Choroid plexus epithelial cell (primary cell): ENCODE measurements at places on chromosomes 4 and X.
A peak's percentile ranks its signal among the peaks of the same experiment; 100 is the strongest.

- DNase-seq, result no peak
These were observed 29.9 kb downstream of the DKK2 start for GRCh38 chr4:107006218-107006617.

GRCh38 chr4:150289198-150289597, 211.0 kb downstream of the DCLK2 start:
- no peak for DNase-seq

DNA sequence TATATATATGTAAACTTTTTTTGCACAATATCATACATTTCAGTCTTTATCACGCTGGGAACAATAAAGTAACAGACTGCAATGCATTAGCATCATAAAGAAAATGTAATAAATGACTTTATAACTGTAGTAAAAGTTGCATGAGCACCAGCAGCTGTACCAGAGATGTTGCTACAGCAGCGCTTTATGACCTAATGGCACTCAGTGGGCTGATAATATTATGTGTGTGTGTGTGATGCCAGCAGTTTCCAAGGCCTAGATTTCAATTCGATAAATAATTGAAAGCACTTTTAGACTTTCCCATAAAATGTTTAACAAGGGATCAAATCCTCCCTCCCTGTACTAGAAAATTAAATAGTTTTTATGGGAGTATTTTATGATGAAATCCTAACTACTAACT, 367.6 kb upstream of the AGA start:
- DNase-seq, result no peak

- DNase-seq, result no peak
These were observed 184.9 kb upstream of the WDFY3 start for GRCh38 chr4:85151371-85151770.

- DNase-seq, result peak; percentile 95
These were observed 5.4 kb downstream of the HTRA3 start for GRCh38 chr4:8274765-8275547.

GRCh38 chr4:158941895-158942294, 161.0 kb upstream of the RAPGEF2 start:
- DNase-seq, result no peak

GRCh38 chrX:48541140-48541814, 1.8 kb downstream of the TBC1D25 start:
- DNase-seq, result no peak

DNA sequence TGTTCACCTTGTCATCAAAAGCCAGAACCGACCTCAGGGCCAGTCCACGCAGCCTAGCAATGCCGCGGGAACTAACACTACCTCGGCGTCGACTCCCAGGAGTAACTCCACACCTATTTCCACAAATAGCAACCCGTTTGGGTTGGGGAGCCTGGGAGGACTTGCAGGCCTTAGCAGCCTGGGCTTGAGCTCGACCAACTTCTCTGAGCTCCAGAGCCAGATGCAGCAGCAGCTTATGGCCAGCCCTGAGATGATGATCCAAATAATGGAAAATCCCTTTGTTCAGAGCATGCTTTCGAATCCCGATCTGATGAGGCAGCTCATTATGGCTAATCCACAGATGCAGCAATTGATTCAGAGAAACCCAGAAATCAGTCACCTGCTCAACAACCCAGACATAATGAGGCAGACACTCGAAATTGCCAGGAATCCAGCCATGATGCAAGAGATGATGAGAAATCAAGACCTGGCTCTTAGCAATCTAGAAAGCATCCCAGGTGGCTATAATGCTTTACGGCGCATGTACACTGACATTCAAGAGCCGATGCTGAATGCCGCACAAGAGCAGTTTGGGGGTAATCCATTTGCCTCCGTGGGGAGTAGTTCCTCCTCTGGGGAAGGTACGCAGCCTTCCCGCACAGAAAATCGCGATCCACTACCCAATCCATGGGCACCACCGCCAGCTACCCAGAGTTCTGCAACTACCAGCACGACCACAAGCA, 898 bp downstream of the UBQLN2 start:
- DNase-seq, result peak; percentile 54
